ENCODE measurements at places on chromosomes 2 and 18.

GRCh38 chr18:32552421-32553030 is 81.8 kb upstream of the GAREM1 start:
- DNase-seq, result peak; percentile 19

DNA sequence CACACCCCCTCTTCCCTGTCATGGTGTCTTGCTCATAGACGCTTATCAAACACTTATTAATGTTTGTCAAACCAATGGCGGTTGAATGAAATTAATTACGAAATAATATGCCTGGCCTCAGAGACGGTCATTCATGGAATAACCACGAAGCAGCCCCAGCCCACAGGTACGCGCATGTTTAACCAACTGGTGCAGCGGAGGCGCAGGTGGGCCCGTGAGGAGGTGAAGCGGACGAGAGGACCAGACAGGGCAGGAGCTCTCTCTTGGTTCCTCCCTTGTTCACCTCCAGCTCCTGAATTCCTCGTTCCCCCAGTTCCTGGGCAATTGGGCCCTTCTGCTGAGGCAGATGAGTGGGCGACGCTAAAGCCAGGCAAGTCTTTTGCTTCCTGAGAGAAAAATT is 169.8 kb downstream of the TNS1 start:
- no peak for DNase-seq

- no peak for DNase-seq
Measured at GRCh38 chr18:8084160-8084559, 517.0 kb downstream of the PTPRM start.

- DNase-seq, result no peak
Measured at GRCh38 chr18:25167612-25168410, 184.2 kb downstream of the ZNF521 start.

- DNase-seq, result no peak
Measured at GRCh38 chr2:164841719-164842623, at the start of gene COBLL1. Gene COBLL1 (minus strand): TSS chr2:164841823. CDS start chr2:164841196, 627 bp downstream.

DNA sequence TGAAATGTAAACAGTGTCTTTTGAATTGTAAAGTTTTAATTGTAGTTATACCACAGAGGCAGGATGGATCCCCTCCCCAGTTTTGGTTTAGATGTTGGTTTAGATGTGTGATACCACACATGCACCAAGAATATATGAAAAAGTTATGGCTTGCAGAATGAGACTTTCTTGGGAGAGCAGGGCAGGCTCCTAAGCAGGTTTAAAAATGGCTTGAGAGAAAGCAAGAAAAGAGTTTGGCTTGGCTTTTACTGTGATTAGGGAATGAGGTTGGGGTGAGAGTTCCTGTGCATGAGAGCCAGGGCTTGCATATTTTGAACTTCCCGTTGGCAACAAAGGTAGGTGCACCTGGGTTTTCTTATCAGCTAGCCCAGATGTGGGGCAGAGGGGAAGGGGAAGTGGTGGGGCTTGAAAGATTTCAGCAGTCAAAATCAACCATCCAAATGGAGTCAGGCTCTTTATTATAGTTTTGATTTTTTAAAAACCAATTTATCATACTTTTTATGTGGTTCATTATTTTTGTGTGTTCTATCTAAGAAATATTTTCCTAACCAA is 246.9 kb downstream of the MTX2 start:
- DNase-seq, result no peak
